Muscle of leg (tissue), 16 donors: ENCODE measurements at places on chromosomes 3 and 15. TPM values are rescaled to one million over a fixed set of nuclear protein-coding genes. Genes with fewer than 3 reads are reported as not detected.
A peak's percentile ranks its signal among the peaks of the same experiment; 100 is the strongest.

TMCO5A gene
- not detected for total RNA-seq

AHSG gene
- total RNA-seq, result 0.75 TPM

PLXND1 gene
- 91.2 TPM for total RNA-seq

DNA sequence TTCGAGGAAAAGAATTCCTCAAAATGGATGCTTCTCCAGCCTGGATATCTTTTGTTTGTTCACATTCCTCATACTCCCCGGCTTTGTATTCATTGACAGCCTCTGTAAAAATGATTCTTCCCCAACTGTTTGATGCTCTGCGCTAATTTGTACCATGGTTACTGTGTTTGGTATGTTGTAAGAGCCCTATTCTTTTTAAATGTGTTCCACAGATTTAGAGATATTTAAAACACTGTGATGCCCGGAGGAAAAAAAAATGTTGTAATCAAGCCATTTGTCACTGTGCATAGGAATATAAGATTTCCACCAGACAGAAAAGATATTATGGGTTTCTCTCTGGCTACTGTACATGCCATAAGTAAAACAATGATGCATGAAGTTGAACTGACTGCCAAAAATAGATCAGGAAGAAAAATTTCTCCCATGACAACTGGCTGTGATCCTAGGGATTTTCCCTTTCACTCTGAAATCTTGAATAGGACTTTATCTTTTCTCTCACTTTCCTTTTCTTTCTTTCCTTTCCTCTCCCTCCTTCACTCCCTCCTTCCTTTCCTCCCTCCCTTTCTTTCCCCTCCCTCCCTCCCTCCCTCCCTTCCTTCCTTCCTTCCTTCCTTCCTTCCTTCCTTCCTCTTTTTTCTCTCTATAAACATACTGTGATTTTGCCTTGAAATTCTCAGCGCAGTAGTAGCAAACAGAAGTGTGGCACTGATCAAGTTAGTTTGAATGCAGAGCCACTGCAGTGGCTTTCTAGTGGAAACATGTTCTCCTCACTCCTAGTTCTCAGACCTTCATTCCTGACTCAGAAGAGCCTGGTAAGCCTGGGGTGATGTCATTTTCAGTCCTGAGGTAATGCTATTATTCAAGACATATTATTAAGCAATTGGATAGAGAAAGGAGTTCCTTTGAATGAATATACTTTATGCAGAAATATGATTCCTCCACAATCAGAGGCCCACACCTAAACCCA is 254.9 kb upstream of the TBL1XR1 start:
- DNase-seq, result peak; percentile 95
- peaks cover 14% of the 10 kb centered on the region for H3K4me1 ChIP-seq
- peak overlapping the region; percentile 82 for H3K27ac ChIP-seq
- H3K4me3 ChIP-seq, result no peak overlapping the region

- H3K27ac ChIP-seq, result peak overlapping the region; percentile 89
- no peaks in the 10 kb centered on the region for H3K27me3 ChIP-seq
- DNase-seq, result peak; percentile 88
- H3K4me1 ChIP-seq, result peaks cover 18% of the 10 kb centered on the region
Measured at GRCh38 chr3:71064291-71064955, 519.1 kb downstream of the FOXP1 start.
